ENCODE measurements at places on chromosomes 5 and 9.

GRCh38 chr9:98572054-98572627 lies 136.6 kb downstream of the GABBR2 start:
- no peak for DNase-seq

DNA sequence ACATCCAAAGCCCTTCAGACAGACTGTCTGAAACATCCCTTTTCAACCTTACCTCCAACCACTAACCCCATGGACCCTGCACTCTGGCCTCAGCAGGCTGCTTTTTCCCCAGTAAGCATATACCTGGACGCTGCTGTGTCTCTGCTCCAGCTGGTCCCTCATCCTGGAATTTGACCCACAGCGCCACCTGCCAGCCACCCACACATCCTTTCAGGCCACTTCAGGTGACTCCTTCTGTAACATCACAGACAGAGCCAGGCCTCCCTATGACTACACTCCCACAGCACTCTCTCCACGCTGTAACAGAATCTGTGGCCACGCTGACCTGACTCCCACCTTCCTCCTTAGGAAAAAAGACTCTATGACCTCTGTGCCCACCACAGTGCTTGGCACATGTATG lies 3.4 kb downstream of the MGAT1 start:
- DNase-seq, result no peak

- no peak for DNase-seq
These were observed 27.1 kb upstream of the F2R start for GRCh38 chr5:76688836-76689235.

GRCh38 chr9:94560237-94560636 lies 5.4 kb downstream of the PCAT7 start:
- no peak for DNase-seq

- DNase-seq, result no peak
These were observed 30.0 kb downstream of the GFPT2 start for GRCh38 chr5:180323160-180323559.

DNA sequence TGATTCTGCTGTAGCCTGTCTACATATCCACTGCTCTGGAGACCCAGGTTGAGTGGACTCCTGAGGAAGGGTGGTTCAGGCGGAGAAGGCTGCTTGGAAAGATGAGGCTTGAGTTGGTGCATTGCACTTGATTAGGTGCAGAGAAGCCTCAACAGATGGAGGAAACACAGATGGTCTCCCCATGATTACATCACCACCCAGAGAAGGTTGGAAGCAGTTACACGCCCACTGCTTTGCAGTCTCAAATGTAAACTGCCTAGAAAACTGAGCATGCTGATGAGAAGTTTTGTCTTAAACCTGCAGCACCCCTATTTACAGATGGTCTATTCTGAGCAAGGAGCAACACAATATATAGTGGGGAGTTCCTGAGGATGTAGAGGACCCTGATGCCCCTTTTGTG lies 266.6 kb downstream of the PIK3R1 start:
- DNase-seq, result no peak

DNA sequence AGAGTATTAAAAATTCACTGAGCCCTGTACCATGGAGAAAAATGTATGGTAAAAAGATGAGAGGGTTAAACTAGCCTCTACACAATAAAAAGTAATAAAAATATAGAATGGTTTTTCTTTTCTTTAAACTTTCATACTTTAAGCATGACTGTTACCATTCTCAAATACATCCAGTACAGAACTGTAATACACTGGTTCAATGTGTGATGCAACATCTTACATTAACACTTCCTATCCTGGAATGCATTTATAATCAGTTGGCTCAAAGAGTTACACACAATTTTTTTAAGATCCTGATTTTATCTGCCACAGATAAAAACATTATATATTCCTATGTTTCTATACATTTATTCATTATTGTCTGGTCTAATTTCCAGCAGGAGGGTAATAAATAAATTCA lies 4.7 kb downstream of the GNAQ start:
- DNase-seq, result no peak

- no peak for DNase-seq
These were observed 42.8 kb upstream of the TCF7 start for GRCh38 chr5:134071614-134072207.

GRCh38 chr5:82312373-82312856 lies 34.3 kb upstream of the RPS23 start:
- no peak for DNase-seq

DNA sequence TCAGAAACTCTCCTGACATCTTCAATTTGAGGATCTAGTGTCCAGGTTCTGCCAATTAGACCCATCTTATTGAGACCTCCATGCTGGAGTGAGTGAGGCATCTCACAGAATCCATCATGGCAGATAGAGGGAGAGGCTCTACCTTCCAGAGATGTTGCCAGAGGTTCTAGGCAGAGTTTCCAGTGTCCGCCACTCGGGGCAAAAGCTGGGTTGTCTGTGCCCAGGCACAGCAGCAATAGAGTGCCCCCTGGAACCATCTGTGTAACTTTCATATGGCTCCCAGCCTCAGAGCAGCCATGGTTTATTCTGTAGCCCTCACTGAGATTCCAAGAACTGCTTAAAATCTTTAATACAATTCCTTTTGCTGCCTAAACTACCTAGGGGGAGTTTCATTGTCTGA lies 16.6 kb upstream of the CCDC112 start:
- DNase-seq, result no peak

- no peak for DNase-seq
These were observed 58.6 kb downstream of the ITGA1 start for GRCh38 chr5:52846182-52846842.

- DNase-seq, result no peak
These were observed 3.1 kb downstream of the CLTB start for GRCh38 chr5:176413255-176413565.

DNA sequence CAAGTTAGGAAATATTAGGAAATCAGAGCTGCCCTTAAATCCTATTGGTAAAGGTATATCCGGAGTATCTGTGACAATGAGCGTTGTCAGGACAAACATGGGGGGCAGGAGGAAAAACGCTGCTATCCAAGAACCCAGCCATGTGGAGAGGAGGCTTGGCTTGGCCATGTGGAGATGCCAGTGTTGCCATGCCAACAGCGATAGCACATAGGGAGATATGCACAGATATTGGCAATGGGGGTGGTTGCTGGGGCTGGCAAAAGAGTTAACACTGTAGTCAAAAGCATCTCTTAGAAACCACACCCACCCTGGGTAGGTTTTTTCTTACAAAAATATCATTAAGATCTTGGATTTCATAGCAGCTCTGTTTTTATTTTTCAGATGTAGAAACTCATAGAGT lies 106.4 kb upstream of the ASTN2 start:
- no peak for DNase-seq

DNA sequence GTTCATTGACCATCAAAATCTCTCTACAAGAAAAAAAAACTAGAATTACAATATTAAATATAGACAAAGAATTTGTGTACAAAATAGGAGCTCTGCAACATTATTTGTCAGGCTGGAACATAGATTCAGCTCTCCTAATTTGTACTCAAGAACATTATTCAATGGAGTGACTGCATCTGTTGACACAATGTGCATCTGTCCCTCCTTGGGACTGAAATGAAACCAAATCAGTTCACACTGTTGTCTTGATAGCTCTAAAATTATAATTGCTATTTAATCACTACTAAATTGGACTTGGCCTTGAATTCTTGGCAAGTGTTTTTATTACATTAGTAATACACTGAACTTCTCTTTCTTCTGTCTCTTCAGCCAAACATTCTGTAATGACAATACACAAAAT lies 47.7 kb downstream of the FTMT start:
- no peak for DNase-seq

- DNase-seq, result no peak
These were observed 228.1 kb downstream of the FSTL4 start for GRCh38 chr5:133384120-133384855.

- DNase-seq, result no peak
These were observed 44.0 kb downstream of the VAV2 start for GRCh38 chr9:133948131-133948530.

DNA sequence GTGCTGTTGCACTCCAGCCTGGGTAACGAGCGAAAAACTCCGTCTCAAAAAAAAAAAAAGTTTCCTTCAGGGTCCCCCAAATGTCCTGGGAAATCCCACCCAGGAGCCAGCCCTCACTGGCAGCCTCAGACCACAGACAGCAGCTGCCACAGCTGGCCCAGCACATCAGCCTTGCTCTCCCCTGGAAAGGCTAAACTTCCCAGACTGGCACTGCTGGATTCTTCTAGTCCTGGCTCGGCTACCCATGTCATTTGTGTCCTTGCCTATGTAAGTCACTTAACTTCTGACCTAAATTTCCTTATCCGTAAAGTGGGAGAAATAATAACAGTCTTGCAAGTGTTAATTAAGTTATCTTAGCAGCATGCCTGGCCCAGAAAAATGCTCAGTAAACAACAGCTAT lies 8.6 kb upstream of the PRRC2B start:
- DNase-seq, result no peak

DNA sequence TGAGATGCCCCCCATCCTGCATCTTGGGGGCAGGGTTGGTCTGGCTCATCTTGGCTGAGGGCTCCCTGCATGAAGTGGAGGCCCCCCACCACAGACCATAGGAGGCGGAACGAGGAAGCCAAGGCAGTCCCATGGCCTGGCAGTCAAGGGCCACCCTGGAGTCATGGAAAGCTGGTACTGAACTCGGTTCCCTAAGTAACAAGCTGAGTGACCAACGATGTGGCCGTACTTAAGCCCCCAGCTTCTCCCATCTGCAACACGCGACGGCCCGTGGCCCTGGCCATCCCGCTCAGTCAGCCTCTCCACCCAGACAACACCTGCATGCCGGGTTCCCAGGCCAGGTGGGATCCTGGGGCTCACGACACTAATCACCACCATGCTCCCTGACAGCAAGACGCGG lies 17.1 kb downstream of the BRD3 start:
- no peak for DNase-seq

- DNase-seq, result no peak
These were observed 21.2 kb upstream of the ARL14EPL start for GRCh38 chr5:116011046-116011445.

GRCh38 chr5:59236448-59236847 lies 653.6 kb downstream of the RAB3C start:
- DNase-seq, result no peak

DNA sequence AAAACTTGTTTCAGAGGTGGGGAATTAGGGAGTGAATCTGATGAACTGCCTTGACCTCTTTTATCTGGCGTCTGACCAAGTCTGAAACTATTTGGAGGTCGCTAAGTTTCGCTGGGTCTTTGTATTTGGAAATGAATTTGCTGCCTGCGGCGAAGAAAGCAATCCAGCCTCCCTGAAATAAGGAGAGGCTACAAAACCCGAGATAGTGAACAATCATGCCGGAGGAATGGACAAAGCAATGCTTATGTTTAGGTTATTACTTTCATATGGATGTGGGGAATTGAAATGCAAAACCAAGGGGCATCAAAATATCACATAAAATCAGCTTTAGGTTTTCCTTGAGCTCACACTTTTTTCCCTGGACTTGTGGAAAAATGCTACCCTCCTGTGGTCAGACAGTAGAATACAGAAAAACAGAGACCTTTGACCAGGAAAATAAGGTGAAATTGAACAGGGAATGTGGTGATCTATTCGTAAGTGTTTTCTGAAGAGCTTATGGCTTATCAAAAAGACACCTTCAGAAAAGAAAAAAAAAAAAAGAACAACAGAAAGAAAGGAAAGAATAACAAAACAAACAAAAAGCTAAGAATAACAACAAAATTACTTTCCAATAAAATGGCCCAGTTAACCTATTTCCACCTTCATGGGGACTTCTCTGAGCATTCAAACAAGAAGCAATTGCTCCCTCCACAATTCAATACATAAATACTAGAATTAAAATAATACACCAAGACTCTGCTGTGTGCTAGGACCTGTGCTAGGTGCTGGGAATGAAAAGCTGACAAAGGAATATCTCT lies 68.6 kb upstream of the DPYSL3 start:
- no peak for DNase-seq

GRCh38 chr5:123285122-123286023 lies 137.8 kb downstream of the CEP120 start:
- no peak for DNase-seq

DNA sequence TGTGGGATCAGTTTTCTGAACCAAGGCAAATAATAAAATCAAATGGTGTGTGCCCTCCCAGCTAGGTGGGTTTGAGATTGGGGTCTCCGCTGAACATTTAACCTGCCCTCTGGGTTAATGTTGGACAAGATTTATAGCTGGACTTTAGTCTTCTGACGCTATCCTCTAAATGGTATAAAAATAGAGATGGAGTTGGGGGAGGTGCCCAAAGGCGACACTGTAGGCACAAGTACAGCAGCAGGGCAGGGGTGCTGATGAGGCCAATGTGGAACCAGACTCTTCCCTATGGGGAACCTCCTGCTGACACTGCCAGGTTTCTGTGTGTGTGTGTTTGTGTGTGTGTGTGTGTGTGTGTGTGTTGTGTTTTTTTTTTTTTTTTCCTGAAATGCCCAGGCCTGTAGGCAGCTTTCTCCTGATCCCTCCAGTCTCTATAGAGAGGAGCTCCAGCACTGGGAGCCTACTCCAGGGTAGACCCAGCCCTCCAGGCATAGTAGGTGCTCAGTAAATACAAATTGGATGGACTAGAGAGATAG lies 37.9 kb downstream of the PCDH1 start:
- no peak for DNase-seq

GRCh38 chr5:72938206-72938605 lies 17.6 kb upstream of the FCHO2 start:
- no peak for DNase-seq

DNA sequence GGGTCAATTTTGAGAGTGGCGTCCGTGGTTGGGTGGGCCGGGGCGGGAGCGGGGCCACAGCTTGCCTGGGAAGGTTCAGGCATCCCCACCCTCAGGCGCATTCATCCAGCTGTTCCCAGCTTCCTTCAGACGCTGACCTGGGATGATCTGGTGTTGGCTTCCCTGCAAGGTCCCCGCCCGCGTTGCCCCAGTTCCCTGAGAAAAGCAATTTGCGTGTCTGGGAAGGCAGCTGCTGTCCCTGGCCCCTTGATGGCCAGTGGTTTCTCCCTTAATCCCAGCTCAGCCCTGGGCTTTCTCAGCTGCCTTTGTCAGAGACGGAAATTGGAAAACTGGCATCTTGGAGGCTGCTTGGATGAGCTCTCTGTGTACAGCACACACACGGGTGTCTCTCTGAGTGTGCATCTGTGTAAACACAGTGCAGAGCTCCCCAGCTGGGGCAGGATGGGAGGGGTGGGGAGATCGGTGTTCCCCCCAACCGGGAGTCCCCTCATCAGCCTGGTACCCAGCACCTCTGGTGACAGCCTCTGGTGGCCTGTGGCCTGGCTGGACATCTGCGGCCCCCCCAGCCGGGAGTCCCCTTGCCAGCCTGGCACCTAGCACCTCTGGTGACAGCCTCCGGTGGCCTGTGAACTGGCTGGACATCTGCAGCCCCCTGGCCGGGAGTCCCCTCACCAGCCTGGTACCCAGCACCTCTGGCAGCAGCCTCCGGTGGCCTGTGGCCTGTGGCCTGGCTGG lies 94.0 kb downstream of the COL5A1 start:
- no peak for DNase-seq

DNA sequence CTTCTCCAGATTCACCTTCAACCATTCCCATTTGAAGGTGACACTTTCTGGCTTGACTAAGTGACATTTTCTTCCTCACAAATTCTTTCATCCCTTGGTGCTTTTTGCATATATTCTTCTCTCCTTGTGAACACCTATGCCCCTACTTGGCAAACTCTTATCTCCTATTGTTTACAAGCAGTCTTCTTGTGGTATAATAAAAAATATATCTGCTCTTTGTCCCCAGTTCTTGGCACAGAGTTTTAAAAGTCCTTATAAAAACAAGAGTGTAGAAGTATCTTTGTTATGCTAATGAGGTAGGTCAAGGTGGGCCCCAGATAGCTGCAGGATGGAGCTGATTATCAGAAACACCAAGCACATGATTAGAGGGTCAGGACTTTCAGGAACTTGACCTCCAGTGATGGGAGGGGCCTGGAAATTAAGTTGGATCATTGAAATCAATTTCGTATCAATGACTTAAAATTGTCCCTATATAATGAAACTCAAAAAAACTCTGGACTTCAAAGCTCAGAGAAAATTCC lies 38.0 kb downstream of the TMEM161B start:
- no peak for DNase-seq

Data from stimulated activated CD4-positive, alpha-beta T cell treated with anti-CD3 and anti-CD28 coated beads, Interleukin-1b, Interleukin-23, amount 100 ng/mL, for 24 hours (primary cell).